ENCODE measurements at places on chromosomes 6 and 20. TPM values are rescaled to one million over a fixed set of nuclear protein-coding genes. Genes with fewer than 3 reads are reported as not detected.

FBXO9 gene
- 31.2 TPM for total RNA-seq

PTCRA gene
- not detected for total RNA-seq

HIVEP2 gene
- total RNA-seq, result 14.0 TPM

THEMIS gene
- not detected for total RNA-seq

FAM120B gene
- 7.1 TPM for total RNA-seq

PROKR2 gene
- total RNA-seq, result not detected

PROCR gene
- total RNA-seq, result 61.3 TPM

C20orf202 gene
- not detected for total RNA-seq

KIFC1 gene
- total RNA-seq, result 0.26 TPM

LHFPL5 gene
- total RNA-seq, result not detected

All from bronchial epithelial cell (primary cell).